ENCODE measurements at places on chromosomes 5 and 9. TPM values are rescaled to one million over a fixed set of nuclear protein-coding genes. Genes with fewer than 3 reads are reported as not detected.

Gene TMEM174
- not detected for total RNA-seq

Gene PCDHB14
- not detected for total RNA-seq

DNA sequence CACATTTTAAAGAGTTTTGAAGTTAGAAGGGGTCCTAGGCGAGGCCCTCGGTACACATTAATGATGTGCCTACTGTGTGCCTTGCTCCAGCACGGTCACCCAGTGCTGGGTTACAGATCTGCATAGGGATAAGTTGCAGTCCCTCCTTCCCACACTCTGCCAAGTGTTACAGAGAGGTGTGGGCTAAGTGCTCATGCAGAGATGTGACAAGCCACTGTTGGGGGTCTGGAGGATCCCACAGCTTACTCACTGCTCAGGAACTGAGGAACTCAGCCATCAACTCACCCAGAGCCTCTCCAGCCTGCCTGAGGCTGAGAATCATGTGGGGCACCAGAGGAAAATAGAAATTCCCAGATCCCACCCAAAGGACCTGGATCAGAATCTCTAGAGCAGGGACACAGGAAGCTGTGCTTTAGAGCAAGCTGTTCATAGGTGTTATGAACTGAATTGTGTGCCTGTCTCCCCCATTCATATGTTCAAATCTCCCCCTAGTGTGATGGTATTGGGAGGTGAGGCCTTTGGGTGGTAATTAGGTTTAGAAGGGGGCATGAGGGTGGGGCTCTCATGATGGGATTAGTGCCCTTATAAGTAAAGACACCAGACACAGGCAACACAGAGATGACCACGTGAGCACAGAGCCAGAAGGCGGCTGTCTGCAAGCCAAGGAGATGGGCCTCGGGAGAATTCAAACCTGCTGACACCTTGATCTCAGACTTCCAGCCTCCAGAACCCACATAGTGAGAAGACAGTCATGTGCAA, 164.1 kb downstream of the HSD17B3 start:
- no peak for DNase-seq

DNA sequence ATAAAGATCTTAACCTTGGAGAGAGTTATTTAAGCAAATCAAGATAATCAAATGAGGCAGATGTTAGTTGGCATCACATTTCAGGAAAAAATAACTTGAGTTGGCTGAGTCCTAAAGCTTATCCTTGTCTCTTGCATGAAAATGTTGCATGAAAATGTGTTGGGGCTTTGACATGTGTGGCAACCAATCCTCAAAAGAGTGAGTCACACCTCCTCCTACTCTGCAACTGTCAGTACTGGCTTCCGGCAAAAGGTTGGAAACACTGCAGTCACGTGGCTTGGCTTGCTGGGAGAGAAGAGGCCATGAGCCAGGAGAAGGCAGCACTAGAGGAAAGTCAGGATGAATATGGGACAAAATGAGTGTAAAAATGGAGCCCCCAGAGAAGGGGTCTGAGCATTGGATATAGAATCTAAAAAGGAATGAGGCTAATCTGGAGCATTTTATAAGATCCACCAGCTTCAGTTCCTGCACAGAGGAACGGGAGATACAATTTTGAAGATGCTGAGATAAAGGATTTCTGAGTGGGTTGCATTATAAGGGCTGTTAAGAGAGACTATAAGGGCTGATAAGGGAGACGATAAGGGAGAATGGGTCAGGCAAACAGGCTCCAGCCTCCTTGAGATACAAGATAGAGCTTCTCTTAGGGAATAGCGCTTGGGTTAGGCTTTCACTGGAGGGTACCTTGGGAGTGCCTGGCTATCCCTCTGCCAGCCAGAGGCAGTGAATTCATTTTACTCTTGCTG, 43.1 kb downstream of the SPATA31D1 start:
- DNase-seq = no peak

- DNase-seq = peak; percentile 42
These were observed 1.2 kb downstream of the CKS2 start for GRCh38 chr9:89312222-89312571.

DNA sequence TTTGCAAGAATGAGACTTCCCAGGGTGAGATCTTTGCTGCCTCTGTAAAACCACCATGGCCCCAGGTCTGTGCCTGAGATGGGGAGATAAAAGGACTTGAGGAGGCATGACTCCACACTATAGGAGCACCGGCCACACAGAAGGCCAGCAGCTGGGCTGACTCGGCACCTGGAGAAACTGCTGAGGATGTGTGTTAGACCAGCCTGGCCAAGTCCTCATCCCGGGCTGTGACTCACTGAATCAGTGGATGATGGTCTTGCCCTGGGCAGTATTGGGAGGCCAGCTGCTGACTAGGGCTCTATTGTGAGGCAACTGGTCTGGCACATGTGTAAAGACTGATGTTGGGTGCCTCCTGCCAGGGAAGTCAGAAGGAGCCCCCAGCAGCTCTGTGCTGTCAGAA, 286.2 kb downstream of the ACTL7B start:
- DNase-seq = no peak
